ENCODE measurements at places on chromosomes 1 and 21.

DNA sequence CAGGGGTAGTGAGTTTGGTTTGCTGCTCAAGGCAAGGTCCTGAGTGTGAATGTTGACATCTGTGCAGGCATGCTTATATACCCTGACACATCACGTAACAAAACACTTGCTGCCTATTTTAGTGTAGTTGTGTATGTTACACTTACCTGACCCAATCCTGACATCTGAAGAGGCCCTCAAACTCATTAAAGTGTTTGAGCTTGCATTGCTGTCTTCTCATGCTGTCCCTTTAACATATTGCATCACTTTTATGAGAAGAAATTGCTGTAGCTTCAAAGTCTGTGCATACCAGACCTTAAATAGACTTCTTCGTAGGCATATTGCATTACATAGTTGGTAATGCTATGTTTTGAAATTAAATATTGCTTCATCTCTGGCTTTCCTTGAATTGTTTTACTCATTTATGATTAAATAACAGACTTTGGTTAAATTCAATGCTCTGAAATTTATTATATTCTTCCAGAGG, at the start of gene KRTAP19-3:
Gene KRTAP19-3 (minus strand): TSS at position 51 of the 466 bp plus-strand sequence. CDS start 56 bp downstream, outside the sequence.
- no peak for DNase-seq

GRCh38 chr21:46637952-46638746, 2.7 kb downstream of the PRMT2 start:
- DNase-seq: no peak

DNA sequence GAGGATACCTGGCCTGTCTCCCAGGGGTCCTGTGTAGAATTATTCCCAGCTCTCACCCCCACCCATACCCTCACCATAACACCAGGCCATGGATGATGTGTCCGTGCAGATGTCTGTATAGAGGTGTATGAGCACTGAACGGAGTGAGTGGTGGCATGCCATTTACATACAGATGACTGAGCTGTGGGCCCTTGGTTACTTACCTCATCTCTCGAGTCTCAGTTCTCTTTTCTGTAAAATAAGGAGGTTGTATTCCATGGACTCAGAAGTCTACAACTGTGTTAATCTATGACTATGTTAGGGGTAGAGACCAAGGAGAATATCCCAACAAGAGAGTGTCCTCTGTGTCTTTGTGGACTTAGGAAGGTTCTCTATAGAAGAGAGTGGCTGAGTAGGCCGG, 65.6 kb upstream of the CD1D start:
- no peak for DNase-seq

- DNase-seq: no peak
These were observed 207.7 kb downstream of the GREM2 start for GRCh38 chr1:240404286-240404685.

GRCh38 chr1:154993572-154994268, at the start of gene LENEP:
TSS of gene LENEP (plus strand) at chr1:154993586. CDS start at chr1:154993608, 22 bp downstream.
- no peak for DNase-seq

DNA sequence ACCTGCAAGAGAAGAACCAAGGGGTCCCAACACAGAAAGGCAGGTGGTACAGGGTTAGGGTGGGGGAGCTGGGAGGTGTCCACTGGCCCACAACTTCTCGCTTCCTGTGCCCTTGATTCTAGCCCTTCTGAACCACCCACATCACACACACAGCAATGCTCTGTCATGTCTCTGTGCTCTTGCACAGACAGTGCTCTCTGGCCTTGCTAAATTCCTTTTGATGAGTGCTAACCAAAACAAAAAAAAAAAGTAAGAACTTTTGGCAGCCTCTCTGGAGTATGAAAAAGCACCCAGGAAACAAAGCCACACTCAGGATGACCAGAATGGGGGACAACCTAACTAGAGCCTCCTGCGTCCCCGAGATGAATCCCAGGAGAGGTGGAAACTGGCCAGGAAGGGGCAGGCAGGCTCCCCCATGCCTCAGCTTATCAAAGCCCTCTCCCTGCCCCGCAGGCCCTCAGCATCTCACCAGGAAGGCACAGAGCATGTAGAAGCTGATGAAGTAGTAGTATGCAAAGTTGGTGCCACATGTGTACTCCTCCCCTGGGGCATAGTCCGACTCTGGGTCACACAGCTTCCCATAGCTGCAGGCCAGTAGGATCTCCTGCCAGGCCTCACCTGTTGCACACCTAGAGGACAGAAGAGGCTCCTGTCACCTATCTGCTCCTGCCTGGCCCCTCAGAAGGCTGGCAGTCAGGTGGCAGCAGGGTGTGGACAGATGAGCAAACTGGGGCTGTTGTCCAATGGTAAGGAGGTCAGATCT, 27.2 kb upstream of the KIF21B start:
- no peak for DNase-seq

DNA sequence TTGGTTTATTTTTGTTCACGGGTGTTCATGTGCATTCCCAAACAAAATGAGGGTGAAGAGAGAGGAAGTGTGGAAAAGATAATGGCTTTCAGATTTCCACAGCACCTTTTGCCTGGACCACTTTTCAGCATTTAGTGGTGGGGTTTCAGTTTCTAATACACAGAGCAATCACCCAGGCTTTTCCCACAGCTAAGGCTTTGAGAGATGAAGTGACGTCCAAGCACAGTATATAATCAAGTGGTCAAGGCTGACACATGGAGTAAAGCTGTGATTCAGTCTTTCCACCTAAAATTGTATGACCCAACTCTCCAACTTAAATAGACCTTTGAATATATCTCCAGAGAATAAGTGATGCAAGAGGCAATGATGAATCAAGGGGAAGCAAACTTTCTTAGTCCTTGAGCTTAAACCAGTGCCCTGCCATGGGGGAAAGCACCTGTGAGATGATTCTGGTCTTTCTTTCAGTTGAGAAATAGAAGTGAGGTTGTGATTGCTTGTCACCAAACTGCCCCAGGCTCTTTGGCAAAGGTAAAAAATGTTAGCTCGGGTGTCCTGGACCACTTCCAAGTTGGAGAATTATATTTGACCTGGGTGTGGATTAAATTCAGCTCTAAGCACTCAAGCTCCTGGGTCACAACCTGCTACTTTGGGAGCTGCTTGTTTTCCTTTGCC, 2.4 kb upstream of the PIK3R3 start:
- DNase-seq: peak; percentile 78

DNA sequence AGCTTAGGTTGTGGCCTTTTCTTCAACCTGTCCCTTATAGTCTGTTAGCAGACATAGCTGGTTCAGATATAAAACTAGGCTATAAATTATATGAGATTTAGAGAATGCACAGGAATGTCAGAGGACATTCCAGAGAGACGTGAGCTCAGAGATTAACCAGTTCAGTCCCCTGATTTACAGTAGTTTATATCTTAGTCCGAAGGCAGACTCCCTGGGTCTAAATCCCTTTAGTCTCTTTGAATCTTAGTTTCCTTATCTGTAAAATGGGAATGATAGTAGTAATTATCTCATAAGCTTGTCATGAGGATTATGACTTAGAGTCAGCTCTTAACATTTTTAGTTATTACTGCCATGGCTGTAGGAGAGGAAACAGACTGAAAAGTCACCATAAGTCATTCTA, 45.5 kb upstream of the PLXNA2 start:
- no peak for DNase-seq

GRCh38 chr1:1013105-1013921, at the start of gene ISG15:
TSS of gene ISG15 (plus strand) at chr1:1013497. CDS start at chr1:1013574, 77 bp downstream.
- DNase-seq: no peak

DNA sequence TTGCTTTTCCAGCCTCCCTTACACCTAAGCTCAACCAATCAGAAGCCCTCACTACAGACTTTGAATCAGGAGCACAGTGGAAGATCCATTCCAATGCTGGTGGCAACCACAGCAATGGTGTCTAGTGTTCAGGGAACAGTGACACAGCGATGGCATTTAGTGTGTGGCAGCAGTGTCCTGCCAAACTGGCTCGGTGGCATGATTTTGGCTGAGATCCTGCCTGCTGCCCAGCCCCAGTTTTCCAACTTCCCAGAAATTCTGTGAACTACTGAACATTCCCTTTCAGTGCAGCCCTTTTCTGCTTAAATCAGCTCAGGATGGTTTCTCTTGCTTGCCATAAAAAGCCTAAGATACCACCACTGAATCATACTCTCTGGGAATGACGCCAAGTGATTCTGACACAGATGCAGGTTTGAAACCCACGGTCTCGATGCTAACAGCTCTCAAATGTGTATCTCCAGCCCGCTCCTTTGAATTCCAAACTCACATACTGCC, 8.8 kb downstream of the ASAP3 start:
- no peak for DNase-seq

DNA sequence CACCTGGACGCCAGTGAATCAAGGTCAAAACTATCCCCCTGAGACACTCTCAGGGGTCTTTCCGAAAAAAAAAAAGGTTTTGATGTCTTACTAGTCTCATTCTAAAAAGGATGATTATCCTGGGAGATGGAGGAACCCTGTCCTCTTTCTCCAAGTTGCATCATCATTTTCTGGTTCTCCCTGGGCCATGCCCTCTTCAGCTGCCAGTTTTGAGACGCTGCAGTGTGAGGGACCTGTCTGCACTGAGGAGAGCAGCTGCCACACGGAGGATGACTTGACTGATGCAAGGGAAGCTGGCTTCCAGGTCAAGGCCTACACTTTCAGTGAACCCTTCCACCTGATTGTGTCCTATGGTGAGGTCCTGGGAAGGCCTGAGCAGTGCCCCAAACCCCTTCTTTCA, 3.5 kb downstream of the FCRLA start:
- no peak for DNase-seq

GRCh38 chr1:231855926-231856325, 229.3 kb downstream of the DISC1 start:
- no peak for DNase-seq

DNA sequence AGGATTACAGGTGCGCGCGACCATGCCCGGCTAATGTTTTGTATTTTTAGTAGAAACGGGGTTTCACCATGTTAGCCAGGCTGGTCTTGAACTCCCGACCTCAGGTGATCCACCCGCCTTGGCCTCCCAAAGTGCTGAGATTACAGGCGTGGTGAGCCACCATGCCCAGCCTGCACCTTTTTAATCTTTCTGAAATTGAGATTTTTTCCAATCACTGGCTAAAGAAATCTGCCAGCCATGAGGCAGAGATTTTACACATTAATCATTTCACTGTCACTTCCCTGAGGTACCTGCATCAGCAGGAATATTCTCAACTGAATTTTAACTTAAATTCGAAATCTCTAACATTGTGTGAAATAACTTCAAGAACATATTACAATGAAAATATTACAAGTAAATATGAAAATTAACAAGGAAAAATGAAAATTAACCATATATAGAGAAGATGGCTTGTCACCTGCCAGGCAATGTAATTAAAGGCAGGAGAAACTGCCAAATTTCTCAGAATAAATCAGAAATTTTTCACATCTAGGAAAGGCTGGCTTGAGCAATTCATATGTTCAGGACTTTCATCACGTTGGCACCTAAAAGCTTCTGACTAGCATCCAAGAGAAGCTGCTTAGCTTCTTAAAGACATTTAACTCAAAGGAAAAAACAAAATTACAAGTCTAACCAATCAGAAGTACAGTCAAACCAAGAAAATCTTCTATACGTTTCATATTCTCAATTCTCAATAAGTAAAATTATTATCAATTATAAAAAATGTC, 5.9 kb downstream of the ANKRD13C start:
- DNase-seq: no peak

- DNase-seq: no peak
These were observed 199.5 kb downstream of the PATJ start for GRCh38 chr1:61941794-61942193.

GRCh38 chr21:36481639-36482038, 1.7 kb upstream of the CLDN14 start:
- no peak for DNase-seq

DNA sequence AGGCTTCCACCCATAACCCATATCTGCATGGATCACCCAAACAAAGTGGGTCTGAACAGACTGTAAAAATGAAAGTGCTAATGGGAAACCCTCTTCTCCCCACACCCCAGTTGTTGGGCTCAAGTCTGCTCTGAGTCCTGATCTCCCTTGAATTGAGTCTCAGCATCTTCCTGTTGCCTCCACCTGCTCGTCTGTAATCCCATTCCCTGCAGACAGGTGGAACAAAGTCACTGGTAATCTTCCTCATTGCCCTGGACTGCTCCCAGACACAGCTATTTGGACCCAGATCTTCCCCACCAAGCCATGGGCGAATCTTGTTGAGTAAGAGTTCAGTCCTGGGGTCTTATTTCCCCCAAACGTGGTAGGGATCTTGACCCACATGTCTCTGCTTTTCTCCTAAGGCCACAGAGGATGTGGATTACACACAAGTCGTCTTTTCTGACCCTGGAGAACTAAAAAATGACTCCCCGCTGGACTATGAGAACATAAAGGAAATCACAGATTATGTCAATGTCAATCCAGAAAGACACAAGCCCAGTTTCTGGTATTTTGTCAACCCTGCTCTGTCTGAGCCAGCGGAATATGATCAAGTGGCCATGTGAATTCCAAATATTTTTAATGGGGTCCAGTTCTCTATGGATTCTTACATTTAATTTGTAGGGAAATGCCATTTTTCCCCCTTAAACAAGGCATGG, 15.7 kb downstream of the AVPR1B start:
- no peak for DNase-seq

DNA sequence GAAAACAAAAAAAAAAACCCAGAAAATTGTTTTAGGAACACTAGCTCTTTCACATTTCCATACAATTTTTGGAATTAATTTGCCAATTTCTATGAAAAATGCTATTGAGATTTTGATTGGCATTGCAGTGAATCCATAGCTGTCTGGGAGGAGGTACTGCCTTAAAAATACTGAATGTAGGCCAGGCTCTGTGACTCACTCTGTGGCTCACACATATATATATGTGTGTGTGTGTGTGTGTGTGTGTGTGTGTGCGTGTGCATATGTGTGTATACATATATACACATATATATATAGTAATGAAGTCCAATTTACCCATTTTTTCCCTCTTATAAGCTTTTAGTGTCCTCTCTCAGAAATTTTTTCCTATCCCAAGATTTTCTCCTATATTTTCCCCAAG, 214.2 kb upstream of the DMRTA2 start:
- DNase-seq: no peak

DNA sequence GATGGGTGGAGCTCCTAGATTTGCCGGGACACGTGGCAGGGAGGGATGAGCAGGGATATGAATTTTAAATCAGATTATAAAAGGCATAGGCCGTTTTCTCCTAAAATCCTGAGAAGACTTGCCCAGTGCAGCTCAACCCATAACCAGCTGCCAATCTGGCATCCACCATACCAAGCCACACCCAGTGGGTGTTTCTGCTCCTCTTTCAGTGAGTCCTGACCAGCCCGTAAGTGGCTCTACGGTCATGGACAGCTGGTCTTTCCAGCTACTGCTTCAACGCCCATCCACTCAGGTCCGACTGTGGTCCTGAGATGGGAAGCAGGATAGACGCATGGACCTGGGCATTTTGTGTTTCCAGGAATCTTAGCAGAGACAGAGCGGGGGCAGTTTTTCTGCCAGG, 107.2 kb downstream of the LAMC2 start:
- DNase-seq: no peak

DNA sequence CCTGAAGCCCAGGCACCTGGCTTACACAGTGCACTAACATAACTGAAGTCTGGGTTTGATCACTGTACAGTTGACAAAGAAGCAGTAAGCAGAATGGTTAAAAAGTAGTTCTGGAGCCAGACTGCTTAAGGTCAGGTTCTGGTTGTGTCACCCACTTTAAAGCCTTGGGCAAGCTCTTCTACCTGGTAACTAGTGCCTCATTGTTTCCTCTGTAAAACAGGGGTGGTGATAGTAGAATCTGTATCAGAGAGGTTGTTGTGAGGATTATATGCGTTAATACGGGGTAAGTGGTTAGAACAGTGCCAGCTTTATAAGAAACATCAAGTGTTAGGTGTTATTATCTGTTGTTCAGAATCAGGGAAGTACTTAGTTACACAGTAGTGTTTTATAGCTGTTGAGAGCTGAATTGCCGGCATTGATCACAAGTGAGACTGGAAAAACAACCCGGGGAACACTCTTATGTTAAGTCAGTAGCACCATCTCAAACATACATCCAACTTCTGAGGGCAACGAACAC, 3.7 kb downstream of the BACH1 start:
- DNase-seq: no peak

- no peak for DNase-seq
These were observed 9.4 kb downstream of the CORT start for GRCh38 chr1:10459184-10459583.
